Activated CD4-positive, alpha-beta T cell treated with anti-CD3 and anti-CD28 coated beads, Interleukin-2, Interleukin-6, amounts not matched to agents 100 ng/mL and 50 ng/mL, durations not matched to agents 16 hours and 8 hours (primary cell): ENCODE measurements at places on chromosomes 11 and 22.

DNA sequence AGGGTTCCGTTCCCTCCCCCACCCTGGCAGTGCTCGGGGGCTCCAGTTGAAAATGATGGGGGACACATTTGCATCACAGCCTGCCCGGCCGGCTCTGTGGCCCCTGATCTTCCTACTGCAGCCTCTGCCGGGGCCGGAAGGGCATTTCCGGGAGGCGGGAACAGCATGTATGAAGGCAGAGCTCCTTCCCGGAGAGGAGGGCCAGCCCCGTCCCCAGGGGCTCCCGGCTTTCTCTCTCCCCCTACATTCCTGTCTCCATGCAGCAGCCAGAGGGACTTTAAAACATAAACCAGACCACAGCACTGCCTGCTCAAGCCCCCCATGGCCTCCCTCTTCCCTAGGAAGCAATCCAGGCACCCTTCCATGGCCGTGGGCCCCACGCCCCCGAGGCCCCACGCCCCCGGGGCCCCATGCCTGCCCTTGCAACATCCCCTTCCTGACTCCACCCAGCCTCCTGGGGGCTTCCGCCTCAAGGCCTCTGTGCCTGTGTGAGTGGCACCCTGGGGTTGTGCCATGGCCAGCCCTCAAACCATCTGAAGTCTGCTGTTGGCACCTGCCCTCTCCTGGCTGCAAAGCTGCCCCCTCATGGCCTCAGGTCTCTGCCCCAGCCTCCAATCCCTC is 73.1 kb downstream of the CDKN1C start:
- DNase-seq = no peak

- DNase-seq = no peak
These were observed 79.1 kb downstream of the CDKN1C start for GRCh38 chr11:2806351-2807024.

- DNase-seq = no peak
These were observed 31.1 kb upstream of the PPARA start for GRCh38 chr22:46119093-46119728.

GRCh38 chr22:26161746-26162145 is 7.5 kb upstream of the SEZ6L start:
- DNase-seq = no peak

DNA sequence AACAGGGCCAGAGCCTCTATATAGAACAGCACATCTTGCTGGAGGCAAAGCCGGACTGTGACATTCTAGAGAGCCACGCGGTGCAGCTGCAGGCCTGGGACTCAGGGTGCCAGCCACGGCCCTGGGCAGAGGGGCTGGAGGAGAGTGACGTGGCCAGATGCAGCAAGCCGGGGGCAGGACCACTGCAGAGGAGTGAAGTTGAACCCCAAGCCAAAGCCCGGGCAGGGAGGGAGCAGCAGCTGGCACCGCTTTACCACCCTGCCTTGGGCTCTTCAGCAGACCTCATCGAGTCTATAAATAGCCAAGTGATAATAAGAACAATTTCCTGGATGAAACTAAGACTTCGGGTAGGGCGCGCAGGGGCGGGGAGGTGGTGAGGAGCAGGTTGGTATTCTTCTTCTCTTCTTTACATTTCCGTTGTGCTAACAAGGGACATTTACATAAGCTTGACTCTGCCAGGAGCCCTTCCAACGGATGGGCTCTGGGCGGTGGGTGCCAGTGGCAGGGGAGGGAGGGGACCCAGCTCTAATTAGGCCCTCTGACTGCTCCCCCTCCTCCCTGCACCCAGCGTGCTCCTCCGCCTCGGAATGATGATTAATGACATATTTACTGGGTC is 110.2 kb downstream of the ST3GAL4 start:
- DNase-seq = peak; percentile 36

- DNase-seq = no peak
These were observed 75.8 kb downstream of the MORC2 start for GRCh38 chr22:30892731-30893221.
